ENCODE measurements at places on chromosomes 2 and 18.

GRCh38 chr2:10438688-10439087, 9.4 kb downstream of the ODC1 start:
- no peak for DNase-seq

- DNase-seq: no peak
Observed at GRCh38 chr2:227805578-227805977, 8.1 kb upstream of the CCL20 start.

- peak; percentile 60 for DNase-seq
Observed at GRCh38 chr2:135709992-135710391, 31.7 kb upstream of the UBXN4 start.

GRCh38 chr2:77831898-77832297, 309.7 kb upstream of the LRRTM4 start:
- DNase-seq: no peak

- DNase-seq: no peak
Observed at GRCh38 chr2:102245266-102246151, 58.7 kb downstream of the IL1RL2 start.

DNA sequence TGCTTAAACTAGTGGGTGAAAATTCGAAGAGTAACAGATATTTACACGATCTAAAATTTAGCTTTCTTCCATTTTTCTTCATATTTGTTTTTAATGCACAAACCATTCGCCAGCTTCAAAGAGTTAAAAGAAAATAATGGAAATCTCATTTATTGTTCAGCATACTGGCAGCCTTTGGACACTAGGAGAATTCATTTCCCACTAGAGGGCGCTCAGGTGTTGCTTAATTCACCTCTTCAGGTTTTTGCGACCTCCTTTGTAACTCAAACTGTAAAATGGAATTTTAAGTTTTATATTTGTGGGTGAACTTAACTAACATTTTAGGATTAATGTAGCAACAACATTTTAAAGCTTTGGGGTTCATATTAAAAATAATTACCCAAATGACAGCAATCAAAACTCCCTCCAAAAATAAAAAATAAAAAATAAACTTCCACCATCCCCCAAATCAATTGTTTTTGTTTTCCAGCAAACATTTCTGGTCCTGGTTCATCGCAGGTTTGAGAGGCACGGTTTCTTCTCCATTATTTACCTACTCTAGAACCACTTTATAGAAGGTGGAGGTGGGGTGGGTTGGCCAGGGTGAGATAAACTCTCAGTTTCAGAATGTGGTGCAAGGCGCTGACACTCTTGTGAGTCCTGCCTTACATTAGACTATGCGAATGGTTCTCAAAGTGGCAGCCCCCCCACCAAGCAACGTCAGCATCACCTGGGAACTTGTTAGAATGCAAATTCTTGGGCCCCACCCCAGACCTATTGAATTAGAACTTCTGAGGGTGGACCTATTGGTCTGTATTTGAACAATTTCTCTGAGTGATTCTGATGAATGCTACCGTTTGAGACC, 24.7 kb upstream of the PNPT1 start:
- peak; percentile 31 for DNase-seq

DNA sequence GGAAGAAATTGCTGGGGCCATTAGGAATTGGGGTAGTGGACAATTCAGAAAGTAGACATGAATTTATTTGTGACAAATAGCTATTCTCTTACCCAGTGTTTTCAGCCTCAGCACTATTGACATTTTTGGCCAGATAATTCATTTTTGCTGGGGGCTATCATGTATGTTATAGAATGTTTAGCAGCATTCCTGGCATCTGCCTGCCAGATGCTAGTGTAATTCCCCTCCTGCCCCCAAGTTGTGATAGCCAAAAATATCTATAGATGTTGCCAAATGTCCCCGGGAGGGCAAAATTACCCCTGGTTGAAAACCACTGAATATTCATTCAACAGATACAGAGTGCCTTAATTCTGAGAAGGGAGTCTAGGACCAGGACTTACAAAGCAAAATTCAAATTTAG, 183.6 kb downstream of the BABAM2 start:
- no peak for DNase-seq

DNA sequence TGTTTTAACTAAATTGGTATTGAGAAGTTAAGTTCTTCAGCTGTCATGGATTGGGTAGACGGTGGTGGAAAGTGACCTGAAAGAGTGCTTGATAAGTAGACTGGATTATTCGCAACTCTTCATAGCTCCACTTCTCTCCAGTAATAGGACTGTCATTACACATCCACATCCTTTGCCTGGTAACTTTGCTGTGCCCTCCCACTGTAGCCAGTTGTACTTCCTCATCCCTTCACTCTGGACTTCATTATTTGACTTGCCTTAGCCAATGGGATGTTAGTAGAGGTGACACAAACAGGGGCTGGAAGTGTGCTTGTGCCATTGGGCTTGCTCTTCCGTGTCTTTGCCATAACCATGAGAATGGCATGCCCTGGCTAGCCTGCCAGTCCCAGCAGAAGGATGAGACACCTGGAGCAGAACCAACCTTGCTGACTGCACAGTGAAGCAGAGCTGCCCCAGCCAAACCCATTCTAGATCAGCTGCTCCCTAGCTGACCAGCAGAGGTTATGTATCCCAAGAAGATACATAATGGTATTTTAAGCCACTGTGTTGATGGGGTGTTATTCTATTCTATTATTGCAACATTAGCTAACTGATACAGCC, 16.9 kb downstream of the QPCT start:
- DNase-seq: no peak

- no peak for DNase-seq
Observed at GRCh38 chr2:163675388-163675787, 60.4 kb downstream of the FIGN start.

- DNase-seq: no peak
Observed at GRCh38 chr2:149625671-149626070, 38.1 kb upstream of the MMADHC start.

DNA sequence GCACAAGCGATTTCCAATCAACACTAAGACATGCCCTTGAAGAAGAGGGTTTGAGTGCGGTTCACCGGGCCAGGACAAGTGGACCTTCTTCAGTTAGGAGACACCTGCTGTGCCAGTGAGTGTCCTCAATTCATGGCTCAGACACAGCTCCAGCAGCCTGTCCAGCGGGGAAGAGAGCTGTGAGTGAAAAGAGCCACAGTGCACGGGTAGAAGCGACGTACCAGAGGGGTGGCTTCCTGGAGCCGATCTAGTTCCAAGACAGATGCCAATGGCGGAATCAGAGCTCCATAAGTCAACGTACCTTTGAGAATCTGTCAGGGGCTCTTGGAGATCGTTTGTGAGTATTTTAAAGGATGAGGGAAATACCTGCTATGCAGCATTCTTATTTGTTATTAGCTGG, 119.9 kb upstream of the SALL3 start:
- DNase-seq: no peak

- no peak for DNase-seq
Observed at GRCh38 chr2:68418855-68419254, 48.2 kb downstream of the FBXO48 start.

DNA sequence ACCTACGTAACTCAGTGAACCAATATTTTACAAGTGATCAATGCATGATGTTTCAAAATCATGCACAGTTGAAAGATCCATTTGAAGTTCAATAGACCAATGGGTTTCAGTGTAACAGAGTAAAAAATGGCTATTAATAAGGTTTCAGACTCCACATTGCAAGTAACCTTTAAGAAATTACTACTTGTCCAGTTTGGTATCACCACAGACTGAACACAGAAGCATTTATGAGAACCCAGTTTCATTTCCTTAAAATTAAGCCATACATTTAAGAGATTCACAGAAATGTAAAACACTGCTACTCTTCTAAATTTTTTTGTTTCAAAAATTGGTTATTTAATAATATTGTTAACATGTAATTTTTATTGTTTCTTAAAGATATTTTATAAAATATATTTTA, 98.9 kb upstream of the CHRNA1 start:
- no peak for DNase-seq

DNA sequence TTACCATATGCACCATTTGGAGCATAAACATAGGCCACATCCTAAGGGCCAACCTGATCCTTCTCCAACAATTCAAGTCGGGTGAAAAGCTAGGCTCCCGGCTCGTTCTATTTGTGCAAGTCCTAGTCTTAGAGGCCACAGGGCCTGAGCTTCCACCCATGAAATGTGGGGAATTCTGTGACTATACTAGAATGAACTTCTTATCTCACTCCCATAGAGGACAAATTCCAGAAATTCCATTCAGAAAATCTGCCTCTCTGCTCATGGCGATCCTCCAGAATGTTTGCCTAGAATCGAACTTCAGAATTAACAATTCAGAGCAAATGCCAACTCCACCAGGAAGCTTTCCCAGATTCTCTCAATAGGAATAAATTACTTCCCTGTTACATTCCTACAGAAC, 187.9 kb downstream of the BCL11A start:
- DNase-seq: no peak

DNA sequence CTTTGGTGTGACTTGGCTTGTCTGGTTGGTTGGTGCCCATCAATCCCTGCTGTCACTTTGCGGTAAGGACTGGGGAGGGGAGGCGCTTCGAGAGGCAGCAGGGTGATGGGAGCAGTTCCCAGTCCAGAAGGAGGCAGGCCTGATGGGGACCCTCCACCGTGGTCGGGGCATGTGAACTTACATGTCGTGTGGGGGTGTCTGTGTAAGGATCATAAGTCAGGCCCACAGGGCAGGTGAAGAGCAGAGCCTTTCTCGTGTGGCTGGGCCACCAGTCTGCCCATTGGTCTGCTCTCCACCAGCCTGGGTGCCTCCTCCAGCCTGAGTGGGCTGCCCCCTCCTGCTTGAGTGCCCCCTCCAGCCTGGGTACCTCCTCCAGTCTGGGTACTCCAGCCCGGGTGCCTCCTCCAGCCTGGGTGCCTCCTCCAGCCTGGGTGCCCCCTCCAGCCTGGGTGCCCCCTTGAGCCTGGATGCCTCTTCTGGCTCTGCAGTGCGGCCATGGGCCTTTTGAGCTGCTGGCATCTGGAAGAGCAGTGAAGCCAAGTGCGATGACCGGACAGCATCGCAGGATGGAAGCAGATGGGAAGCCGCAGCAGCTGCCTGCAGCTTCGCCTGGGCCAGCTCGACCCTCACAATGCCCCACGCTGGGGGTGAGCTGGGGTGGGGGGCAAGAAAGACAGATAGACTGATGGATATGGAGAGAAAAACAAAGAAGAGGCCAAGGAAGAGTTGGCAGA, 25.0 kb downstream of the ATOH8 start:
- DNase-seq: no peak

DNA sequence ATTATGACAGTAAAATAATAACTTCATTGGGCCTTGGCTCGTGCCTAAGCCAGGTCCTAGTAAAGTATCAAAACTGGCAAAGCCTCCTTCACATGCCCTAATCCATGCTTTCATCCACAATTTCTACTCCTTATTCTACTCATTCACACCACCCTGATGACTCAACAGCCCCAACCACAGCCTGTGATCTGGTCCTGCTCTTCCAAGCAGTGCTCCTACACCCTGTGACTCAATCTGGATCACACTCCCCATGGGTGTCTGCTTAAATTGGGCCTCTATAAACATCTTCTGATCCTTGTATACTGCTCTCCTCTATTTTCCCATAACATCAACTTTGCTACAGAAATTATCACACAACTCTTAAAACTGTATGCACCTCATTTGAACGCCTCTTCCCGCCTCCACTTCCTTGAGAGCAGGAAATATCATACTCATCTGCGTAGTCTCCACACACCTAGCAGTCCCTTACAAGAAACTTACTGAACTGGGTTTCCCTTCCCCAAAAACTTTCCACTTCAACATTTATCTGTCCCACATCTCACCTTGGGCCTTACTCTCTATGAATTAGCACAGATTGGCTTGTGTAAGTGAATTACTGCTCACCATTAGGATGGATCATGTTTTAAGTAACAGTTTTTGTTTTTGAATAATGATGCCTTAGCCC, 15.9 kb downstream of the GTF3C3 start:
- no peak for DNase-seq

DNA sequence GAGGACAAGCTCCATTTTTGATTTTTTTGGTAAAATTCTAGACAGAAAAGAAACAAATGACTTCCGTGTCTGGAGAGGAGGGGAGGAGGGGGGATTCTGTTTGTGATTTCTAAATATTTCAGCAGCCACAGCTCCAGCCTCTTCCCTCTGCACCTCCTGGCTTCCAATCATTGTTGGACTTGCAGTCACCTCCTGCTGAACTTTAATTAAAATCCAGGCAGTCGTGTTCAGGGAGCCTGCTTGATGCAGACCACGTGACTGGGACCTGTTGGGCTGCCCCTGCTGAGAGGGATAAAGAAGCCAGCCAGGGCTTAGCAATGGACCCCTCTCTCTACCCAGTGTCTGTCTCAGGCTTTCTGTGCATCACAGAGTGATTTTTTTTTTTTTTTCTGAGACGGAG, 115.1 kb downstream of the SH3BP4 start:
- DNase-seq: no peak

DNA sequence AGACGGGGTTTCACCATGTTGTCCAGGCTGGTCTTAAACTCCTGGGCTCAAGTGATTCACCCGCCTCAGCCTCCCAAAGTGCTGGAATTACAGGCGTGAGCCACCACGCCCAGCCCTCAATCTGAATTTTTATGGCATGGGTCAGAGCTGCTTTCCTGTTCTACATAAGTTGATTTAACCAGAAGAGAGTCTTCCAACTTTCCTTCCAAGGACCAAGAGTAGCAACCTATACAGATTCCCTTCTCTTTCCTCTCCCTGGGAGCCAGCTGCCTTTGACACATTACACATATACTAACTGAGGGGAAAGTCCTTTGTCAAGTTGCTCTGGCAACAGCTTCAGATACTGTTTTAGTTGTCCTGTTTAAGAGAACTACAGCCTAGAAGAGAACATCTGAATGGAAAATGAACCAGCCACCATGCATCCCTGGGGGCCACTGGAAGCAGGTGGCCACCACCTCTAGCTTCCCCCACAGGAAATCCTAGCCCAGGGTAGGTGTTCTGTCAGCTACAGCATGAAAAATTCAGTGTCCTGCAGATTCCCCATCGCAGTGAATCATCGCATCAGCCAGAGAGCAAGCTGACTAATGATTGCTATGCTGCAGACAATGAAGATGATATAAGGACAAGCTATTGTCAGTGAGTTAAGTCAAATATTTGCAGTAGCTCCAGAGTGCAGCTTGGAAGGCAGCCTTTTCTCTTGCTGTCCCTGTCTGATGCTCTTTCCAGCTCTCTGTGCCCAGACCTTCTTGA, 62.9 kb downstream of the POMC start:
- DNase-seq: no peak

DNA sequence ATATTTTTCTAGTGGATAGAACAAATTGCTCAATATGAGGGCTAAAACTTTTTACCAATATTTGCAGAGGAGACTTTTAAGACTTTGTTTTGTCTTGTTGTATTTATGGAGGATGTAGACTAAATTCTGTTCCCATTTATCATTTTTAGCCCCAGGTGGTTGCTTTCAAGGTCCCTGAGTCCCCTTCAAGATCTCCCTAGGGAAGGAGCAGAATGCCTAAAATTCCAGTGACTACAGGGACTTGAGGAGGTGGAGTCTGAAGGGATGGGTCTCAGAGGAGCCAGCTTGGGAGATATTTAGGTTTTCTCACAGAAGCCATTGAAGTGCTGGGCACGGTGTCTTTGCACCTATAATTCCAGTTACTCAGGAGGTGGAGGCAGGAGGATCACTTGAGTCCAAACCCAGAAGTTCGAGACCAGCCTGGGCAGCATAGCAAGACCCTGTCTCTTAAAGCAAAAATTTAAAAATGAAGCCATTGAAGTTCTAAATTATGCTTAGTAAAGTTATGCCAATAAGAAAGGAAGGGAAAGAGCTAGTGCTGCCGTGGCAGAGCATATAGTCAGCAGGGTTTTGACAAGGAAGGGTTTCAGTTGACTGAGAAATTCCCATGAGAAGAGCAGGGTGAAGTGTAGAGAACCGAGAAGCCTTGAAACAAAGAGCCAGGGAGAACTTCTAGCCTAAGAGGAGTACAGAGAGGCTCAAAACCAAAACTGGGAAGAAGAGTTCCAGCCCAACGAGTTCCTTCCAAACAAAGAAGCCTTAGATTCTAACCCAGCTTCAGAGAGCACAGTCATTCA, 43.4 kb downstream of the COMMD1 start:
- no peak for DNase-seq

Measured in effector CD4-positive, alpha-beta T cell (primary cell).